ENCODE measurements at places on chromosomes 7 and 10.
A peak's percentile ranks its signal among the peaks of the same experiment; 100 is the strongest.

DNA sequence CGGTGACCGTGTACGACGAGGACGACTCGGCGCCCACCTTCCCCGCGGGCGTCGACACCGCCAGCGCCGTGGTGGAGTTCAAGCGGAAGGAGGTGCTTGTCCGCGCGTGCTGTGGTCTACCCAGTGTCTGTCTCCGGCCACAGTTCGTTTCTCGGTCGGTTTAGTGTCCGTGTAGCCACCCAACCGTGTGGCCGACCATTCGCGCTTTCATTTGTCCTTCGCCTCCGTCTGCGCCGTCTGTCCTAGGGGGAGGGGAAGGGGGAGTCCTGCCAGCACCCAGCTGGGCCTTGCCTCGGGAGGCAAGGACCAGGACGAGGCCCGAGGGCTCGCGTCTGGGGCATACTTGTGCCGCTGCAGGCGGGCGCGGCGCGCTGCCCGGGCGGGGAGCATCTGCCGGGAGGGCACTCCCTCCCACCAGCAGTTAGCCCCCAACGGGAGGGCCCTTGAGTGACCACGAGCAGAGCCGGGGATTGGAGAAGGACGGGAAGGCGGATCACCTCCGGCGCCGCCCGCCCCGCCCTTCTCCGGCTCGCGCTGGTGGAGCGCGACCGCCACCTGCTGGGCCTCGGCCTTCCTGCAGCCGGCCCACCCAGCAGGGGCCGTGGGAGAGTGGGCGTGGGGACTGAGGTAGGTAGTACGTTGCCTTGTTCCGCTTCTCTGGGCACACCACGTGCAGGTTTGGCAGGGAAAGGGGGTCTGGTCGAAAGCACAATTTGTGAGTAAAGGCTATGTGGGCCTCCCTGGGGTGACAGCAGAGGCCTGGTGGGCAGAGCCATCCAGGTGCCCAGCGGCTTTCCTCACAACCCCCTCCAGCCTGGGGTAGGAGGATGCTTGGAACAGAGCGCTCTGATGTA lies 28.5 kb downstream of the RET start:
- DNase-seq: peak; percentile 94

DNA sequence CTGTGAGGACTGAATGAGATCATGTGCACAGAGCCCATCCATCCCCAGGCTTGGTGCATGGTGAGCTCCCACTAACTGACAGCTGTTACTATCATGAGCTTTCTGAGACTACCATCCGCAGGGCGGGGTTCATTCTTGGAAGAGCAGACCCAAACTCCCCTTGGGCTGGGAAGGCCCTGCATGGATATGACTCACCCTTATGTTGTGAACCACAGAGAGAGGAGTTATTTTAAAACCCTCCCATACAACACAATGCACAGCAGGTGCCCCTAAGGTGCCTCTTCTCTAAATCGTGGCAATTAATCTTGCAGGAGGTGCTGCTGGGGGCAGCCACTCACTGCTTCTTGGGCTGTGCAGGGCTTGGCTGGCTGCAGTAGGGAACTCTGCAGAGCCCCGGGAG lies 219.1 kb downstream of the GFRA1 start:
- no peak for DNase-seq

DNA sequence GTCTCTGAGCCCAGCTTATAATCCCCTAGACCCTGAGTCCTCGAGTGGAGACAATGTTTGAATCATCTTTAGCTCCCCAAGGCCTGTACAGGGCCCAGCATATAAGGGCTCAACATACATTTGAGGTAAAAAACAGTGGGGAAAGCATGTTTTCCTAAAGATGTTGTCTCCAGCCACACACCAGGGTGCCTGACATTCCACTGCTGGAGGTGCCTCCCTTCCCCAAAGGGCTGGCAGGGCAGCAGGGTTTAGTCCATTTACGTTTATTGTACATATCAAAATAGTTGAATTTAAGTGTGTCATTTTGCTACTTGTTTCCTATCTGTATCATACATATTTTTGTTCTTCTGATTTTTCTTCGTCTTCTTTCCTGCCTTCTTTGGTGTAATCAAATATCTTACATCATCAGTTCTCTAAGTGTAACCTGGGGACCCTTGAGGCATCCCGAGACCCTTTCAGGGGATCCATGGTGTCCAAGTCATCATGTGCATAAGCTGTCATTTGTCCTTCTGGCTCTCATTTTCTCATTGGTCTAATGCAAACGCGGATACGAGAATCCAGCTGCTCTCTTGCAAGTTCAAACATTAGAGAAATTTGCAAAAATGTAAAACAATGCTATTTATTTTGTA lies 101.6 kb downstream of the PDGFA start:
- no peak for DNase-seq

DNA sequence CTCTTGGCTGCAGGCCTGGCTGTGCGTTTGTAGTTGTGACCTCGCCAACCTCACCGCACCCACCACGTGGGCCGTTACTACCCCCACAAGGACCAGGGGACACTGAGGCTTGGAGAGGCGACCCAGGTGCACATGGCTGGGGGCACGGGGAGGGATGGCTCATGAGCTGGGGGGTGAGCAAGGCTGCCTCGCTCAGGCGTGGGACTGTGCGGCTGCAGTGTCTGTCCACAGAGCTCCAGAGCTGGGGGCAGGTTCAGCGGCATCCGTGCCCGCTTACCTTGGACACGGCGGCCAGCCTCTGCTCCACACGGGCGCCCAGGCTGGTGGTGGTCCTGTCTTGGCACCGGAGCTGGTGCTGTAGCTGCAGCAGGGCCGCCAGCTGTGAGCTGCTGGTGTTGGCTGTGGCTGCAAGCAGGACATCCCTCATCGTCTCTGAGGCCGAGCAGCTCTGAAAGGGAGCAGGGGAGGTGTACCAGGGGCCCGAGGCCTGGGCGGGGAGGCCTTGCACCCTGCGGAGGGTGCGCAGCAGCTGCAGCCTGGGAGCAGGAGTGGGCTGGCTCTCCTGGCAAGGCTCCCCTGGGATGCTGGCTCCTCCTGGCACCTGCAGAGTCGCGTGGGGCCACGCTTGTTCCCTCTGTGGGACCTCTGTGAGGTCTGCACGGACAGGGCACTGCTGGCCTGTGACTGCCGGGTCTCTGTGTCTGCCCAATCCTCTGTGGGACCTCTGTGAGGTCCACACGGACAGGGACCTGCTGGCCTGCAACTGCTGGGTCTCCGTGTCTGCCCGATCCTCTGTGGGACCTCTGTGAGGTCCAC lies 60.0 kb upstream of the NKX6-2 start:
- DNase-seq: no peak

DNA sequence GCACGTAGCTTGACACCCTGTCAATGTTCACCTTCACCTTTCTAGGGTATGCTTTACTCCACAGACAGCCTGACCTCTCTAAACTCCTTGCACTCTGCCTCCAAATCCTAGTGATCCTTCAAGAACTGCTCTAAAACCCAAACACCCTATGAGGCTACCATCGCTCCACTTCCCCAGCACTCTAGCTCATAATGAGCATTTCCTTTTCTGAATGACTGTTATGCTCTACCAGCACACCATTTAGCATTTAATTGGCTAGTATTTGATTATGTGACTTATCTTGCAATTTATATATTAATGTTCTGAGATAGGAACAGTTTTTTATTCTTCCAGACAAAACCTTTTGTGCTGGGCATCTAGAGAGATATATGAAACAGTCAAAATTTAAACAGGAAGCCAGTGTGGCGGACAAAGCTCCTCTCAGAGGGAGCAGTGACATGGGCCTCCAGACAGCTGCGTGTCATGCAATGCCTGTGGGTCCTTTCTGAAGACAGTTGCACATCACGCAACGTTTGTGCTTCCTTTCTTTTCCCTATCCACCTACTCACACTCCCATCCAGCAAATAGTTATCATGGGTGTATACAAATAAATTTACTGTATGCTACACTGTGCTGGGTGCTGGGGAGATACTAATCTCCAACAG lies 86.3 kb downstream of the ALOX5 start:
- no peak for DNase-seq

DNA sequence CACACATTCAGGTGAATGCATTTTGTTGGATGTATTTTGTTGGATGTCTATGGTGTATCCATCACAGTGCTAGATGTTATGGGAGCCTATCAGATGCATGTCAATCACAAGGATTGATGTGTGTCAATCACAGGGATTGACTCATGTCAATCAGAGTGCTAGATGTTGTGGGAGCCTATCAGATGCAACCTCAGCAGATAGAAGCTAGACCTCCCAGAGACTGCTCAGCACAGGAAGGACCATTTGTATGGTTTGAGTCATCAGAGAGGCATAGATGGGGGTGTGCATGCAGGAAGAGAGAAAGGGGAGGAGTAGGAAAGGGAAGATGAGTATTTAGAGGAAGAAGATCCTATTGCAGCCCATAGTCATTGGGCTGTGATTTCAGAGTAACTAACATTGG lies 48.3 kb upstream of the PITRM1 start:
- no peak for DNase-seq

DNA sequence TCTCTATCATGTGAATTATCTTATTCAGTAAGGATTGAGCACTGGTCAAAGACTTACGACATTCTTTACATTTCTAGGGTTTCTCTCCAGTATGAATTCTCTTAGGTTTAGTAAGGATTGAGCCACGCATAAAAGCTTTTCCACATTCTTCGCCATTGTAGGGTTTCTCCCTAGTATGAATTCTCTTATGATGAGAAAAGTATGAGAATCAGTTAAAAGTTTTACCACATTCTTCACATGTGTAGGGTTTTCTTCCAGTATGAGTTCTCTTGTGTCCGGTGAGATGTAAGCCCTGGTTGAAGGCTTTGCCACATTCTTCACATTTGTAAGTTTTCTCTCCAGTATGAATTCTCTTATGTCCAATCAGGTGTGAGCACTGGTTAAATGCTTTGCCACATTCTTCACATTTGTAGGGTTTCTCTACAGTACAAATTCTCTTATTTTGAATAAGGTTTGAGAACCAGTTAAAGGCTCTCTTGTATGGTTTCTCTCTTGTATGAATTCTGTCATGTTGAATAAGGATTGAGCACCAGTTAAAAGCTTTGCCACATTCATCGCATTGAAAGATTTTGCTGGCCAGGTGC lies 445.9 kb downstream of the ZNF479 start:
- no peak for DNase-seq

DNA sequence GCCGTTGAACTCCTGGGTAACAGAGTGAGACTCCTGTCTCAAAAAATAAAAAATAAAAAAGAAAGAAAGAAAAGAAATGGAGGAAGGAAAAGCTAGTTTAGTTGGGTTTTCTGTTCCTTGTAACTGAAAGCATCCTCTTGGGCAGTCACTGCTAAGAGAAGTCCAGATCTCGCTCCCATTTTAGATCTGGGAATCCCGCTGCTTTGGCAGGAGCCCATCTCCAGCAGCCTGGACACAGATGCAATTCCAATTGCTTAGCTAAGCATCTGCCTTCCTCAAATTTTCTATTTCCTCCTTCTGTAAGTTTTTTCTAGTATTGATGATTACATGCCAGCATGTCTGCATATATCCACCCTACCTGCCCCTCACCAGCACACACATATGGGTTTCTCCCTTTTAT lies 54.1 kb downstream of the DENND2A start:
- DNase-seq: no peak

- no peak for DNase-seq
Measured at GRCh38 chr7:41912426-41912825, 209.5 kb upstream of the INHBA start.

- no peak for DNase-seq
Measured at GRCh38 chr10:35382096-35382495, 45.8 kb downstream of the CCNY start.

- DNase-seq: no peak
Measured at GRCh38 chr7:106114716-106115383, 2.7 kb upstream of the SYPL1 start.

- DNase-seq: no peak
Measured at GRCh38 chr7:56218510-56218909, 102.3 kb upstream of the NUPR2 start.

GRCh38 chr10:95832216-95833041 lies 75.3 kb upstream of the CC2D2B start:
- DNase-seq: peak; percentile 44

- no peak for DNase-seq
Measured at GRCh38 chr7:17090751-17091150, 207.7 kb upstream of the AHR start.

- no peak for DNase-seq
Measured at GRCh38 chr10:88555190-88555908, 27.8 kb downstream of the RNLS start.

GRCh38 chr7:31382722-31383121 lies 42.2 kb upstream of the NEUROD6 start:
- no peak for DNase-seq

DNA sequence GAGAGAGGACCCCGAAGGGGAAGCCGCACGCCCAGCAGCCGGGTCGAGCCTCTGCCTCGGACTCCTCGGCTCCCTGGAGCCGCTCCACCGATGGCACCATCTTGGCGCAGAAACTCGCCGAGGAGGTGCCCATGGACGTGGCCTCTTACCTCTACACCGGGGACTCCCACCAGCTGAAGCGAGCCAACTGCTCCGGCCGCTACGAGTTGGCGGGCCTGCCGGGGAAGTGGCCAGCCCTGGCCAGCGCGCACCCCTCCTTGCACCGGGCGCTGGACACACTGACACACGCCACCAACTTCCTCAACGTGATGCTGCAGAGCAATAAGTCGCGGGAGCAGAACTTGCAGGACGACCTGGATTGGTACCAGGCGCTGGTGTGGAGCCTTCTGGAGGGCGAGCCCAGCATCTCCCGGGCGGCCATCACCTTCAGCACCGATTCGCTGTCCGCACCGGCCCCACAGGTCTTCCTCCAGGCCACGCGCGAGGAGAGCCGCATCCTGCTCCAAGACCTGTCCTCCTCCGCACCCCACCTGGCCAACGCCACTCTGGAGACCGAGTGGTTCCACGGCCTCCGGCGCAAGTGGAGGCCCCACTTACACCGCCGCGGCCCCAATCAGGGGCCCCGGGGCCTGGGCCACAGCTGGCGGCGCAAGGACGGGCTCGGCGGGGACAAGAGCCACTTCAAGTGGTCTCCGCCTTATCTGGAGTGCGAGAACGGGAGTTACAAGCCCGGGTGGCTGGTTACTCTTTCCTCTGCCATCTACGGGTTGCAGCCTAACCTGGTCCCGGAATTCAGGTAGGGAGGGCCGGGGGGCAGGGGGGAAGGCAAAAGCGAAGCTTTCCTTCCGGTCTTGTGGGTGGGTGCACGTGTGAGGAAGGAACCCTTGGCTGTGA lies 973 bp downstream of the GPR158 start:
- DNase-seq: no peak

DNA sequence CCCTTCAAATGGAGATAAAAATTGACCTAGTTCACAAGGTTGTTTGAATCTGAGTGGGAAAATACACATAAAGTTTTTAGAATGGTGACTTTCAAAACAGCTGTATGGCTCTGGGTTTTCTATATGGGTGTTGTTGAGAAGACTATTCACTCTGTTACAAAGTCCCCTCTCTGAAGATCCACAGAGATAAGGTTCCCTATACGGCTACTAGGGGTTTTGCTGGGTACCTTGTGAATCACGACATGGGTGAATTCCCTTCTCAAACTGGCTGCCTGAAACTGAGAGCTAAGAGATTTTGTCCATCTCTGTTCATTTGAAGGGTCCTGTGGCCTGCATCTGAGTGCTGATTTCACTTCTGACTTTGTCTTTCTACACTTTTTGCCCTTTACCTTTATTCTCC lies 11.8 kb upstream of the SLC13A1 start:
- DNase-seq: no peak

DNA sequence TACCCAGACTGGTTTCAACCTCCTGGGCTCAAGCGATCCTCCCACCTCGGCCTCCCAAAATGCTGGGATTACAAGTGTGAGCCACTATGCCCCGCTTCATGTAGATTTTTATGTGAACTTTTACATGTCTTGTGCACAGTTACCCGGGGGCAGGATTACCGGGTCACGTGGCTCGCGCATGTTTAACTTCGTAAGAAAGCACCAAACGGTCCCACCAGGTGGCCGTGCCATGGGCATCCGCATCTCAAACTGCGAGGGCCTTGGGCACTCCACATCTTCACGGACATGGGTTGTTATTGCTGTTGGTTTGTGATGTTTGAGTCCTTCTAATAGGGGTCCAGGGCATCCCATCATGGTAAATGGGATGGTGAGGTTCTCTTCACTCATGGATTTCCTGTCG lies 636.6 kb upstream of the FOXK1 start:
- no peak for DNase-seq

All from stimulated activated effector memory CD8-positive, alpha-beta T cell treated with anti-CD3 and anti-CD28 coated beads, Interleukin-12 subunit alpha, Interleukin-12 subunit beta, amount 100 ng/mL, for 72 hours (primary cell).